ENCODE measurements at places on chromosomes 16 and 17. TPM values are rescaled to one million over a fixed set of nuclear protein-coding genes. Genes with fewer than 3 reads are reported as not detected.

The HOXB6 gene
- 0.15 TPM for polyA plus RNA-seq

The NPIPB4 gene
- polyA plus RNA-seq, result 29.1 TPM

The TAT gene
- polyA plus RNA-seq, result 0.14 TPM

The ABI3 gene
- polyA plus RNA-seq, result 107 TPM

The GABARAP gene
- 444 TPM for polyA plus RNA-seq

The SLC52A1 gene
- not detected for polyA plus RNA-seq

The OR1D2 gene
- not detected for polyA plus RNA-seq

The KCNG4 gene
- polyA plus RNA-seq, result not detected

All from GM12878 (cell line).